ENCODE measurements at places on chromosomes 5 and 9. TPM values are rescaled to one million over a fixed set of nuclear protein-coding genes. Genes with fewer than 3 reads are reported as not detected.
A peak's percentile ranks its signal among the peaks of the same experiment; 100 is the strongest.

DNA sequence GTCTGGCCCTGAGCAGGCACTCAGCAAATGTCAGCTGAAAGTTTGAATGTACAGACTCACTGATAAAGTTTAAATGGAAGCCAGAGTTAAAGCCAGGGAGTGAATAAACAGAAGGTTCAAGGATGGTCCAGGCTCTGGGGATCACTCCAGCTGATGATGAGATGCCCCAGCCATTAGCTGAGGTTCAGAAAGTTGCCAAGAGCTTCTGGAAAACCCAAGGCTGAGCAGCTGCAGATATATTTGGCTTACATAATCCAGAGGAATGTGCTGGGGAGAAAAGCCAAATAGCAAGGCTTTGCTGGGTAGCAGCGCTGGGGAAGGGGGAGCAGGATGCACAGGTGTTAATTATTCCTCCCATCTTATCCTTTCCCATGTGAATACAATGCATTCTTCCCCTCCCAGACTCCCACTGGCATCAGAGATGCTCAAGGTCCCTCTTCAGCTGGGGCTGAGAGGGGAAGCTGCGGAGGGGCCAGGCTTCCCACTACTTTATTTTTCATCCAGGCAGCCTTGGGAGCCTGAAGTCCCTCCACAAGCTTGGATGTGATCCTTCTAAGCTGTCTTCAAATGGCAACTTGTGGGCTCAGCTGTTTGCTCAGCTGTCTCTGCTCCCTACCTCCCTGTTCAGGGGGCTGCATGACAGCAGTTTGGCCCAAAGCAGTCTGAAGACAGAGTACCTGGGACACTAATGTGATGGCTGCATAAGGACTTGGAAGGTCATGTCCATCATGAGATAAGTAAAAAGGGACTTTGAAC, 341.2 kb downstream of the TRIM32 start:
- no peak overlapping the region for H3K4me3 ChIP-seq
- H3K36me3 ChIP-seq = no peaks in the 10 kb centered on the region
- no peak overlapping the region for H3K27ac ChIP-seq
- H3K4me1 ChIP-seq = no peaks in the 10 kb centered on the region
- no peaks in the 10 kb centered on the region for H3K27me3 ChIP-seq

GRCh38 chr5:58813855-58814254, 231.0 kb downstream of the RAB3C start:
- H3K27ac ChIP-seq = no peak overlapping the region
- DNase-seq = no peak
- H3K4me1 ChIP-seq = no peaks in the 10 kb centered on the region
- no peaks in the 10 kb centered on the region for H3K36me3 ChIP-seq

GRCh38 chr9:134902936-134903335, 14.8 kb downstream of the FCN1 start:
- H3K27ac ChIP-seq = no peak overlapping the region
- no peaks in the 10 kb centered on the region for H3K4me1 ChIP-seq
- no peak for DNase-seq
- no peak overlapping the region for H3K4me3 ChIP-seq

- no peaks in the 10 kb centered on the region for H3K36me3 ChIP-seq
- H3K4me3 ChIP-seq = no peak overlapping the region
- DNase-seq = no peak
- no peaks in the 10 kb centered on the region for H3K27me3 ChIP-seq
- H3K4me1 ChIP-seq = no peaks in the 10 kb centered on the region
These were observed 5.1 kb upstream of the SSBP2 start for GRCh38 chr5:81756016-81756415.

DNA sequence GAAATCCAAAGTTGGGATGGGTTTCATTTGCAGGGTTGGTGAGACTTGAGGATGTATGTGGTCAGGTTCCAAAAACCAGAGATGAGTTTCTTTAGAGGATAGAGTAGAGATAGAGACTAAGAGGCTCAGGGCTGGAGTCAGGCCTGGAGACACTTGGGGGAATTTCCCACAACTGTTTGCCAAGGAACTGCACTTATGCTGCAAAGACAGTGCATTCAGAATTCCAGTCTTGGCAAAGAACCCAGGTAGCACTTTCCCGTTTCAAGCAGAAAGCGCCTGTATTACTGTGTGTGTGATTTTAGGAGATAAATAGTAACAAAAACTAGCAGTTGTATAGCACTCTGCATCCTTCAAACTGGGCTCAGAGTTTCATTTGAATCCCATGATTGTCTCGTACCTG, 55.4 kb downstream of the SNCAIP start:
- no peaks in the 10 kb centered on the region for H3K36me3 ChIP-seq
- no peak for DNase-seq
- no peak overlapping the region for H3K4me3 ChIP-seq
- H3K27me3 ChIP-seq = no peaks in the 10 kb centered on the region

GRCh38 chr9:25891527-25891926, 213.3 kb upstream of the TUSC1 start:
- DNase-seq = no peak
- no peaks in the 10 kb centered on the region for H3K36me3 ChIP-seq
- H3K27me3 ChIP-seq = no peaks in the 10 kb centered on the region
- H3K4me3 ChIP-seq = no peak overlapping the region
- no peak overlapping the region for H3K27ac ChIP-seq

- DNase-seq = peak; percentile 60
- no peak overlapping the region for H3K27ac ChIP-seq
- H3K27me3 ChIP-seq = no peaks in the 10 kb centered on the region
These were observed 38.1 kb downstream of the ADAMTS2 start for GRCh38 chr5:179307013-179307800.

- peak overlapping the region; percentile 11 for H3K4me3 ChIP-seq
- H3K27ac ChIP-seq = no peak overlapping the region
These were observed 68.6 kb upstream of the DPYSL3 start for GRCh38 chr5:147578228-147579024.

DNA sequence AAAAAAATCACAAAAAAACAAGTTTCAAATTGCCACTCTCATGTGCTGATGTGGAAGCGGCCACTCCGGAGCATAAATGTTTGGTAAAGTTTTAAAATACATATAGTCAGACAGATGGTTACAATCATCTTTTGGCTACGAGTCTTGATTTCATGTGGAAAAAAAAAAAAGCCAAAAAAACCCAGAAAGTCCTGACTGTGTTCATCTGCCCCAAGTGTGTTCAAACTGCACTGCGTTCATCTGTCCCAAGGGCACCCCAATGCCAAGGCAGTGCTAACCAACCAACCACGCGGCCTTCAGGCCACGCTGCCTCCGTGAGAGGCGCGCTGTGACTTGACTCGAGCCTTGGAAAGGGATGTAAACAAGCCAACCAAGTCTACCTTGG, 127.1 kb downstream of the MYO10 start:
- peaks cover 13% of the 10 kb centered on the region for H3K4me1 ChIP-seq
- H3K4me3 ChIP-seq = no peak overlapping the region
- H3K36me3 ChIP-seq = no peaks in the 10 kb centered on the region
- no peak for DNase-seq
- H3K27ac ChIP-seq = no peak overlapping the region
- no peaks in the 10 kb centered on the region for H3K27me3 ChIP-seq

DNA sequence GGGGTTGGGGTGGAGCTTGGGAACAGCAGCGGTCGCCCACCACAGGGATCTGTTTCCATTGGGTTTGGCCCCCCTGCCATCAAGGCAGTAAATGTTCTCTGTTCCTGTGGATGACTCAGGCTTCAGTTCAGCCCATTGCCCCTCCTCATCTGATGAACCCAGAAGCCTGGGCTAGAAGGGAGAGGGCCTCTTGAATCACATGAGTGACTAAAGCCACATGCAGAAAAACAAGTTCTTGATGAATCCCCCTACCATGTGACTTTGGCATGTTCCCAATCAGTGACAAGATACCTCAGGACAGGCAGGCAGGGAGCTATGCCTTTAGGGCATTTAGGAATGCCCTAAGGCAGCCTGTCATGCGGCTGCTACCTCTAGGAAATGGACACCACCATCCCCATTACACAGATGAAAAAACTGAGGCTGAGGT, 2.5 kb downstream of the SH3PXD2B start:
- no peaks in the 10 kb centered on the region for H3K27me3 ChIP-seq
- peak overlapping the region; percentile 97 for H3K27ac ChIP-seq
- no peak overlapping the region for H3K4me3 ChIP-seq
- peaks cover 61% of the 10 kb centered on the region for H3K4me1 ChIP-seq
- H3K36me3 ChIP-seq = no peaks in the 10 kb centered on the region

DNA sequence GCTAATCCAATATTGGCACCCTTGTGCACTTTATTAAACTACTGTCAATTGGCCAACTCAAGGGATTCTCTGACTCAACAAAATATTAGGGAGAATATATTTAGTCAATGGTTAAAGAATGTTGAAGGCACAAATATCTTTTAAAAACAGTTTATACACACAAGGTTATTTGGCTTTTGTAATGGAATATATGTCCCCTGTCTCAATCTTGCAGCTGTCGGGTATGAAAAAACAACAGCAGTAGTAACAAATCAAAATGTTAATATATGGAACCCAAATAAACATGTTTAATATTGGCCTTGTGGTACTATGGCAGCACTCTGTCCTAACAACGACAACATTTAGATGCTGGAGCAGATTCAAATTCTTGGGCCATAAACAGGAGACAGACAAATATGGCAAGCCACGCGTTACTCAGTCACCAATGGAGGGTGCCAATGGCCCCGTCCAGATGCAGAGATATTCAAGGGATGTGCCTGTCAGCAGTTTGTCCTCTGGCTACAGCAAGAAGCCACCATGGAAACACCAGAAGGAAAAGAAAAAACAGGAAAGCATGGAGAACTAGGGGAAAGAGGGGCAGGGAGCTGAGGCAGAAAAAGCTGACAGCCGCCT, 342.0 kb downstream of the NDUFS4 start:
- H3K27ac ChIP-seq = no peak overlapping the region
- no peaks in the 10 kb centered on the region for H3K36me3 ChIP-seq
- H3K27me3 ChIP-seq = no peaks in the 10 kb centered on the region
- no peak for DNase-seq
- no peaks in the 10 kb centered on the region for H3K4me1 ChIP-seq
- H3K4me3 ChIP-seq = no peak overlapping the region

GRCh38 chr5:109786206-109786855, 96.6 kb downstream of the MAN2A1 start:
- H3K27ac ChIP-seq = no peak overlapping the region
- no peaks in the 10 kb centered on the region for H3K27me3 ChIP-seq
- no peak for DNase-seq
- H3K4me1 ChIP-seq = no peaks in the 10 kb centered on the region

DNA sequence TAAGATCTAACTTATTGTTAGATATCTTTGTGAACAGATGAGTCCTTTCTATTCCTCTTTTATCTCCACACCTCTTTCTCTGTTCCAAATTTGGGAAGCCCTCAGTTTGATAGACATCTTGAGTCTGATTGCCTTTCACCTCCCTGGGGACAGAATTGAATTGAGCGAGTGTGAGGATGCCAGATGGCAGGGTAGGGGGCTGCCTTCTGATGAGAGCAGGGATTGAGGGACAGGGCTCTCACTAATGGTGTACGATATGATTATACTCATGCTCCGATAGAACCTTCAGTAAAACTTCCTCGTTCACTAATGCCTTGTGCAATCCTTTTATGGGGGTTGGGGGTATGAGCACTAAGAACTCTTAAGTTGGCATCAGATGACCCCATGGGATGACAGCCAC, 172.1 kb upstream of the DAP start:
- DNase-seq = no peak
- H3K4me1 ChIP-seq = no peaks in the 10 kb centered on the region
- no peak overlapping the region for H3K4me3 ChIP-seq
- no peak overlapping the region for H3K27ac ChIP-seq
- no peaks in the 10 kb centered on the region for H3K36me3 ChIP-seq

- no peaks in the 10 kb centered on the region for H3K27me3 ChIP-seq
- H3K27ac ChIP-seq = no peak overlapping the region
- H3K4me1 ChIP-seq = peaks cover 3% of the 10 kb centered on the region
- H3K36me3 ChIP-seq = no peaks in the 10 kb centered on the region
- no peak for DNase-seq
These were observed 4.4 kb upstream of the QSOX2 start for GRCh38 chr9:136249877-136250559.

- H3K27ac ChIP-seq = no peak overlapping the region
- no peaks in the 10 kb centered on the region for H3K36me3 ChIP-seq
- no peak for DNase-seq
These were observed 56.9 kb upstream of the SIMC1 start for GRCh38 chr5:176181271-176181855.

Gene TRIM14
- 7.4 TPM for total RNA-seq

Gene GOLGA2
- 89.5 TPM for total RNA-seq

Gene MOB3B
- 19.7 TPM for total RNA-seq

Data from sigmoid colon (tissue), 7 donors.